ENCODE measurements at places on chromosomes 7 and 10.

DNA sequence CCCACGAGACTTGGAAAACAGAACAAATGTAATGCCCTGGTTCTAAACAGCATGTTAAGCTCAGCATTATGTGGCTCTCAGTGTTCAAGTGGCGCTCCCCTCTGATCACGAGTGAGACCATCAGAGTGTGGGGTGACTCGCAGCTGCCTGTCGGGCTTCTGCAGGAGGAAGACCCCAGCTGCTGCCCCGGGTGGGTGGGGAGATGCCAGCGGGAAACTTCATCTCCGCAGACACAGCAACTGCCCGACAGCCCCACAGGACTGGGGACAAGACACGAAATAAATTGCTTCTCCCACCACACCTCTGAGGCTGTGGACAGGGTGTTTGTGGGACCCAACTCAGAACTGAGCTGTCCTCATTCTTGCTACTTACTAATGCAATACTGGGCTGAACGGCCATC lies 126.3 kb upstream of the KIF5B start:
- DNase-seq: no peak

GRCh38 chr7:1404898-1405548 lies 54.2 kb downstream of the MICALL2 start:
- no peak for DNase-seq

- DNase-seq: no peak
These were observed 176.2 kb downstream of the GALNT17 start for GRCh38 chr7:71308096-71308495.

- no peak for DNase-seq
These were observed 119.3 kb upstream of the CHST15 start for GRCh38 chr10:124212702-124213101.

- no peak for DNase-seq
These were observed 643 bp downstream of the SMO start for GRCh38 chr7:129188892-129189660.

All from activated CD4-positive, alpha-beta memory T cell treated with anti-CD3 and anti-CD28 coated beads for 36 hours (primary cell).